ENCODE measurements at places on chromosomes 5 and 9.

- no peaks in the 10 kb centered on the region for H3K36me3 ChIP-seq
- no peak overlapping the region for H3K4me3 ChIP-seq
- H3K27ac ChIP-seq: no peak overlapping the region
- H3K27me3 ChIP-seq: no peaks in the 10 kb centered on the region
- H3K4me1 ChIP-seq: no peaks in the 10 kb centered on the region
These were observed 221.4 kb downstream of the SPATA31D1 start for GRCh38 chr9:82209797-82210470.

DNA sequence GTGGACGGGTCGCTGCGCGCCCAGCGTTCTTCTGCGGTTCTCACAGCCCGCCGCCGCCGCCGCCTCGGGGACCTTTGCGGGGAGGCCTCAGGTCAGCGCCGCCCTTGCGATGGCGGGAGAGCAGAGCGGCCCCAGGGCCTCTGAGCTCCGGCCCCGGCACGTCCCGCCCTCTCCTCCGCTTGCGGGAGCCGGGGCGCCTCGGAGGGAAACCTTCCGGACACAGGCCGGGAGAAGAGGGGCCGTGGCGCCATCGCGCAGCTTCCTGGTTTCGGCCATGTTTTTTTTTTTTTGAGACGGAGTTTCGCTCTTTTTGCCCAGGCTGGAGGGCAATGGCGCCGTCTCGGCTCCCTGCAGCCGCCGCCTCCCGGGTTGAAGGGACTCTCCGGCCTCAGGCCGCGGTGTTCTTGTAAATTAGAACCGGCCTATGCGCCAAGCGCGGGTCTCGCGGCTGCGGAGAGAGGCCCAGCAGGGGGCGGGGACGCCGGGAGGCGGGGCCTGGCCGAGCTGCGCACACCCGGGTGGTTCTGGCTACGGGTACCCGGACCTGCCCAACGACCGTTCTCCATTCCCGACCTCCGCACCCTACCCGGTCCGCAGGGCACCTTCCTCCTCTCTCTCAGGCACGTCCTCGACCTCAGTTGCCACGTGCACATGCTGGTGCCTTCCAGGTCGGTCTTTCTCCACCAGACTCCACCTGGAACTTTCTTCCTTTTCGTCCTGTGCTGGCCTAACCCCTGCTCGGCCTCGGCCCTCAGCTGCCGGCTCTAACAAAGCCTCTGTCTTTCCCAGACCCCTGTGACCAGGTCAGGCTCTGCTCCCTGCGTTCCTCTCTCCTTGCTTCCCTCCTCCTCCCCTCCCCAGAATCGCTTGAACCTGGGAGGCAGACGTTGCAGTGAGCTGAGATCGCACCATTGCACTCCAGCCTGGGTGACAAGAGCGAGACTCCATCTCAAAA lies 28.8 kb upstream of the MGAT1 start:
- H3K27ac ChIP-seq: peak overlapping the region; percentile 93
- H3K4me1 ChIP-seq: peaks cover 4% of the 10 kb centered on the region
- peak overlapping the region; percentile 94 for H3K4me3 ChIP-seq

DNA sequence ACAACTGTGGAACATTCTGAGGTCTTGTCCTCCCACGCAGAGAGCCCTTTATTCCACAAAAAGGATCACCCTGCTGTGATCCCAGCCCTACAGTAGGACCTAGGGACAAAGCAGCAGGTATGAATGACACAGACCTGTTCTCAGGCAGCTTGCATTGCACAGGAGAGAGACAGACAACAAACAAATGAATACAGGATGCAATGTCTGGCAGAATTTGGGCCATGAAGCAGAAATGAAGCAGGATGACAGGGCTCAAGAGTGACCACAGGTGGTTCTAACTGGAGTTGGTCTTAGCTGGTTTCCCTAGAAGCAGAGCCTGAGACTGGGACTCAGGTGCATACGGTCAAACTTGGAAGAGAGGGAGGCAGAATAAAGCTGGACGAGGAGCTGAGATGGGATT lies 388.8 kb downstream of the CDK5RAP2 start:
- no peaks in the 10 kb centered on the region for H3K36me3 ChIP-seq
- no peak overlapping the region for H3K27ac ChIP-seq

DNA sequence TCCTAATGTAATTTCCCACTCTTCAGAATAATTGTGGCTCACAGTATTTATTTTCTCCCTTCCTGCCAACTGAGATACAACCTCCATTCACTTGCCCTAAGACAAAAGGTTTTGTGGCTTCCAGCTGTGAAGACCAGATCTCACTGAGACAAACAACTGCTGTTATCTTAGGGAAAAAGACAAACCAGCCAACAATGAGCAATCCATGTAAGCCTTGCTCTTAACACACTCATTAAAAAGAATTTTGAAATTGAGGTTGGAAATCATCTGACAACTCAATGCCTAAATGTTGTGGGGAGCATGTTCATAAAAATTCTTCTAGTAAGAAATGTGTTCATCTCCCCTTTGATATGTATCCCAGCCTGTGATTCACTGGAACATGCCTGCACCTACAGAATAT lies 132.9 kb downstream of the ADAMTSL1 start:
- H3K4me1 ChIP-seq: no peaks in the 10 kb centered on the region
- H3K27me3 ChIP-seq: no peaks in the 10 kb centered on the region
- DNase-seq: no peak
- H3K4me3 ChIP-seq: no peak overlapping the region
- no peak overlapping the region for H3K27ac ChIP-seq

DNA sequence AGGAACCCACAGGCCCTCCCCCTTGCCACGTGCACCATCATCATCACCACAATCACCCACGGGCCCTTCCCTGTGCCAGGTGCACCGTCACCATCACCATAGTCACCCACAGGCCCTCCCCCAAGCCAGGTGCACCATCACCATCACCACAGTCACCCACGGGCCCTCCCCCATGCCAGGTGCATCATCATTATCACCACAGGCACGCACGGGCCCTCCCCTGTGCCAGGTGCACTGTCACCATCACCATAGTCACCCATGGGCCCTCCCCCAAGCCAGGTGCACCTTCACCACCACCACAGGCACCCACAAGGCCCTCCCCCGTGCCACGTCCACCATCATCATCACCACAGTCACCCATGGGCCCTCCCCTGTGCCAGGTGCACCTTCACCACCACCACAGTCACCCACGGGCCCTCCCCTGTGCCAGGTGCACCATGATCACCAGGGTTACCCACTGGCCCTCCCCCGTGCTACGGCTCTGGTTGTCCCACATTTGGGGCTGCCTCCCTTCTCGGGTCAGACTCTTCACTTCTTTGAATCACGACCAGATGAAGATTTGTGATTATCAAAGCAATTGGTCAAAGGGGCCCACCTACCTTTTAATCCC lies 69.1 kb upstream of the OLFM1 start:
- DNase-seq: no peak
- no peak overlapping the region for H3K27ac ChIP-seq
- H3K4me1 ChIP-seq: no peaks in the 10 kb centered on the region

- H3K27me3 ChIP-seq: no peaks in the 10 kb centered on the region
- DNase-seq: no peak
- H3K4me1 ChIP-seq: peaks cover 11% of the 10 kb centered on the region
These were observed 36.7 kb downstream of the MRPS27 start for GRCh38 chr5:72283358-72283757.

GRCh38 chr9:125626187-125626586 lies 80.8 kb downstream of the MAPKAP1 start:
- H3K36me3 ChIP-seq: no peaks in the 10 kb centered on the region
- H3K4me3 ChIP-seq: no peak overlapping the region
- peaks cover 4% of the 10 kb centered on the region for H3K4me1 ChIP-seq

DNA sequence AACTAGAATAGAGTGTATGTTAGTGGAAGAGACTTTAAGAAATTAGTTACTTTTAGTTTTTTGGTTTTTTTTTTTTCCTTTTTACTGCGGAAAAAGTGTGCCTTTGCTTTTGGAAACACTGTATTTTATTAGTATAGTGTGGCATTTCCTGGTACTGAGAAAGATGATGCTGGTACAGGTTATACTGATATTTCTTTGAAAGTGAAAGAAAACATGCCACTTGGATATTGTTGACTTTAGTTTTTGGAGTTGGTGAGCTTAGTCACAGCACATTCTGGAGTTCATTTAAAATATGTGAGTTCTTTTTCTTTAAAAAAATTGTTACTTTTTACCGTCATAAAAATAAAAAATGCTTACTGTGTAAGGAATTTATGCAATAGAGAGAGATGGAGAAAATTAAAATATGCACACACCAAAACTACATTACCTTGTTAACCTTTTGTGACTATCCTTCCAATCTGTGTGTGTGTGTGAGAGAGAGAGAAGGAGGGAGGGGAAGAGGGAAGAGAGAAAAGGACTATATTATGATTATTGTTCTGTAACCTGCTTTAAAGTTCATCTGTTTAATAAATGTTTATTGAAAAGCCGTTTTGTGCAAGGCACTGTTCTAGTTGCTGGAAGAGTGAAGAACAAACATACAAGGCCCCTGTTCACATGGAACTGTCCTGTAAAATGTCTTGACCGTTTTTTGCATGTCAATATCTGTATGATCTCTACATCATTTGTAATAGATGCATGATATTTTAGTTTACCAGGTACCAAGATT lies 1.9 kb downstream of the UGCG start:
- H3K27me3 ChIP-seq: no peaks in the 10 kb centered on the region
- no peaks in the 10 kb centered on the region for H3K36me3 ChIP-seq
- H3K27ac ChIP-seq: peak overlapping the region; percentile 91
- DNase-seq: no peak

GRCh38 chr9:297104-297972 lies 82.7 kb downstream of the DOCK8 start:
- no peak for DNase-seq
- H3K4me1 ChIP-seq: no peaks in the 10 kb centered on the region

DNA sequence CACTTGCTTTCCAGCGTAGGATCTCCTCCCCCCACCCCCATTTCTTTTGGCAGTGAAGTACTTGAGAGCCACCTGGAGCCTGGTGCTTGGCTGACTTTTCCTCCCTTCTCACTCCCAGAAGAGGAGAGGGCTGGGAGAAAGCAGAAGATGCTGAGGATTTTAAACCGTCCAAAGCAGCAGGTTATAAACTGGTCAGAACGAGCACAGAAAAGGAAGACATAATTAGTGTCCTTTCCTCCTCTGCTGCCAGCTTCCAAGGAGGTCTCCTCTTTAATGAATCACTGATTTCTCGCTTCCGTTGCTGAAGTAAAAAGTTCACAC lies 563 bp upstream of the FGF10 start:
- peaks cover 3% of the 10 kb centered on the region for H3K36me3 ChIP-seq
- H3K27ac ChIP-seq: no peak overlapping the region
- H3K4me3 ChIP-seq: peak overlapping the region; percentile 25
- DNase-seq: no peak

GRCh38 chr5:22910523-22910922 lies 57.4 kb upstream of the CDH12 start:
- no peak overlapping the region for H3K27ac ChIP-seq
- no peaks in the 10 kb centered on the region for H3K4me1 ChIP-seq
- H3K4me3 ChIP-seq: no peak overlapping the region
- DNase-seq: no peak
- H3K36me3 ChIP-seq: no peaks in the 10 kb centered on the region

- H3K4me3 ChIP-seq: no peak overlapping the region
- no peak overlapping the region for H3K27ac ChIP-seq
- H3K27me3 ChIP-seq: peaks cover 4% of the 10 kb centered on the region
- no peaks in the 10 kb centered on the region for H3K4me1 ChIP-seq
- no peaks in the 10 kb centered on the region for H3K36me3 ChIP-seq
These were observed 17.4 kb upstream of the CEP120 start for GRCh38 chr5:123440456-123441181.

- H3K4me3 ChIP-seq: no peak overlapping the region
- H3K36me3 ChIP-seq: no peaks in the 10 kb centered on the region
- DNase-seq: no peak
- no peak overlapping the region for H3K27ac ChIP-seq
- H3K27me3 ChIP-seq: no peaks in the 10 kb centered on the region
These were observed 214.3 kb upstream of the SEMA6A start for GRCh38 chr5:116788851-116789403.

DNA sequence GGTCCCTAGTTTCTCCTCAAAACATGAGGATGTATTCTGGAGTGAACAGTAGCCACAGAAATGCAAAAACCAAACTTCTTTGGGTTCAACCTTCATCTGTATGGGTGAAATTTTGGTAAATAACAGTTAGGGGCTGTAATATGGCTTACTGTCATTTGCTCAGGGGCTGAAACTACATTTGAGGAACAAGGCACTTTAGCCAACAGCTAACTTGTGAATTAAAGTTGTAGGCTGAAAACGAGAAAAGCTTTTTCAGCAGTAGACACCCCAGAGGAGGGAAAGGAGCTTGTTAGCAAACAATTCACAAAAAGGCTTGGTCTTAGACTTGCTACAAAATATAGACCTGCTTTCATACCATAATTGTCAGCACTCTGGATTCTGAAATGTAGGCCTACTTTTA lies 6.6 kb downstream of the TMEM171 start:
- H3K27ac ChIP-seq: no peak overlapping the region
- H3K4me3 ChIP-seq: no peak overlapping the region
- H3K36me3 ChIP-seq: no peaks in the 10 kb centered on the region
- no peak for DNase-seq
- H3K4me1 ChIP-seq: no peaks in the 10 kb centered on the region
- H3K27me3 ChIP-seq: no peaks in the 10 kb centered on the region

DNA sequence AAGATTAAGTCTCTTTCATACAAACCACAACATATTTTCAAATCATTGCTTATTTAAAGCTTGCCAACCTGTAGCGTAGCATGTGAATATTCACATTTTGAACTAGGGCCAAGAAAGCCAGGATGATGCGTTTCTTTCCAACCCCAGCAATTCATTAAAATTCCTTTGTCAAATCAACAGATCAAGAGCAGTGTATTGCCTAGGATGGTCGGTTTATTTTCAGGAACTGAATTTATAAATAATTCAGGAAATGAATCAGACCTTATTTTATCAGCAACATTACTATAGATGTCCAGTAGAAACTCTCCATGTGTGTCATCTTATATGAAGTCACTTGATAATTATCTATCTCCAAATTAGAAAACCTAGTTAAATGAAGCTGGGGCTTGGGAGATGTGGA lies 13.2 kb upstream of the AUH start:
- no peak for DNase-seq
- no peak overlapping the region for H3K27ac ChIP-seq
- no peak overlapping the region for H3K4me3 ChIP-seq
- H3K36me3 ChIP-seq: no peaks in the 10 kb centered on the region
- H3K27me3 ChIP-seq: no peaks in the 10 kb centered on the region

DNA sequence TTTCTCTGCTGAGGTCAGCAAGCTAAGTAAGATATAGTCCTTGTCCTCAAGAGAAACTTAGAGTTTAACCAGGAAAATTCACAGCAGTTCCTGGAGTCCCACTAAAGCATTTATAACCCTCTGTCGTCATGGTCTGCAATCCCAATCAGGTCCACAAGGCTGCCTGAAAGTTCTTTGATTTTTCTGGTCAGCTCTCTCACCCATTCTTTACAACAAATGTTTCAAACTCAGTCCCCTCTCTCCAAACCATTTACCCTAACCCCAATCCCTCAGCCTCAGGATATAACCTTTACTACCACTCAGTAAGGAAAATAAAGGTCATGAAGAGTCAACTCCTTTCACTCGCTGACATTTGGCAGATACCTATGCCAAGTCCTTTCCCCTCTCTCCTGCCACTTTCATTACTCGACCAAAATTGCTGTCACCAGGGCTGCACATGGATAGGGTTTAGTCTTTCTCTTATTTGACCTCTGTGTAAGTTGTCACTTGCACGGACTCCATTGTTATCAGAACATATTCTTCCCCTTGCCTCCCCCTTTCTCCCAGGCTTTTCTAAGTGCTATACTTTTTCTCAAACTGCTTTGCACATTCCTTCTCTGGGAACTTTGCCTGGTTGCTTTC lies 936.6 kb downstream of the NR2F1-AS1 start:
- no peak overlapping the region for H3K4me3 ChIP-seq
- H3K36me3 ChIP-seq: no peaks in the 10 kb centered on the region
- no peaks in the 10 kb centered on the region for H3K27me3 ChIP-seq
- no peak for DNase-seq
- H3K4me1 ChIP-seq: peaks cover 29% of the 10 kb centered on the region
- H3K27ac ChIP-seq: peak overlapping the region; percentile 100

Data from Panc1 (cell line).